ENCODE measurements at places on chromosomes 13 and 19.

- DNase-seq: no peak
These were observed 113.3 kb downstream of the LMO7 start for GRCh38 chr13:75749407-75749806.

DNA sequence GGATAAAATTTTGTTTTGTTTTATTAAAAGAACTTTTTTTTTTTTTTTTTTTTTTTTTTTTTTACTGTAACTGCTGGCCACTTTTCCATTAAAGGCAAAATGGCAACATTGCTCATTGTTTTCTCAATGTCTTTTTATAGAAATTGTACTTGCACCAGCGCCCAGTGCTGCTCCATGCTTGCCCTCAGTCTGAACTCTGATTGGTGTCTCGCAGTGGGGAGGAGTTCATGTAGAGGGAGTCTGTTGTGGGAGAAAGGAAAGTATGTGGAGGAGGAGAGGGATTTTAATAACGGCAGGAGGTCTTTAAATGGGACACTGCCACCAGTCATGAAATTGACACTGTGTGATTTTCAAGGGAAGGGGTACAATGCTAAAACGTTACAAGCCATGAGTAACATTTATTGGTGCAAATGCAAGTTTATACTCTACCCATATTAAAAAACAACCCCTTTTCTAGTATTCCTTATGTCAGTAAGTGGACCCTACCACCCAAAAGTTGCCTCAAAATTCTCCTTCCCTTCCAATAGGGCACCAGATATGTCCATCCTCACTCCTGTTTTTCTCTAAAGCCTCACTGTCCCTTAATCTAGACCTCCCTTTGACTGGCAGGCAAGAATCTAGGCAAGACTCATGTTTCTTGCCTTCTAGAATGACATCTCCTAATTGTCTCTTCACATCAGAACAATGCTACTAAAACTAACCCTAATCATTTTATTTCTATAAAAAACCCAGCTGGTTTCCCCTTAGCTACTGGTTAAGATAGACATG, 3.2 kb downstream of the RASL11A start:
- DNase-seq: no peak

- no peak for DNase-seq
These were observed 121.7 kb downstream of the NHLRC3 start for GRCh38 chr13:39159846-39160370.

DNA sequence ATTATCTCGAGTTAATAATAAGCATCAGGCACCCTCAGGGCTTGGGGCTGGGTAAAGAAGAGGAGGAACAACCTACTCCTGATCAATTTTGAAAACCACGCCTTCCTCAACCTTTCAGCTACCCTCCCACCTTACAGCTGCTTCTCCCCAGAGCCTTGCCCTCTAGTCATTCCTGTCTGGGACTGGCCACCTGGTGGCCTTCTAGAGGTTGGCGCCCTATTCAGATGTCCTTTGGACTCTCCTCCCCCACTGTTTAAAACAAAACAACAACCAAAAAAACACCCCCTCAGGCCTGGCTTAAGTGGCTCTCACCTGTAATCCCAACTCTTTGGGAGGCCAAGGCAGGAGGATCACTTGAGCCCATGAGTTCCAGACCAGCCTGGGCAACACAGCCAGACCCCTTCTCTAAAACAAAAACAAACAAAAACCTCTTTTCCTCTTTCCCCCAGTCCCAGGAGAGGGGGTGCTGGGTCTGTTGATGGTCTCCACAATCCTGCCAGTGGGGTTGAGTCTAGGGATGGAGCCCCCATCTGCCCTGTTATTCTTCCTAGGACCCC, 62.3 kb downstream of the CCDC70 start:
- no peak for DNase-seq

GRCh38 chr19:20513189-20513904, 52.2 kb downstream of the ZNF737 start:
- no peak for DNase-seq

DNA sequence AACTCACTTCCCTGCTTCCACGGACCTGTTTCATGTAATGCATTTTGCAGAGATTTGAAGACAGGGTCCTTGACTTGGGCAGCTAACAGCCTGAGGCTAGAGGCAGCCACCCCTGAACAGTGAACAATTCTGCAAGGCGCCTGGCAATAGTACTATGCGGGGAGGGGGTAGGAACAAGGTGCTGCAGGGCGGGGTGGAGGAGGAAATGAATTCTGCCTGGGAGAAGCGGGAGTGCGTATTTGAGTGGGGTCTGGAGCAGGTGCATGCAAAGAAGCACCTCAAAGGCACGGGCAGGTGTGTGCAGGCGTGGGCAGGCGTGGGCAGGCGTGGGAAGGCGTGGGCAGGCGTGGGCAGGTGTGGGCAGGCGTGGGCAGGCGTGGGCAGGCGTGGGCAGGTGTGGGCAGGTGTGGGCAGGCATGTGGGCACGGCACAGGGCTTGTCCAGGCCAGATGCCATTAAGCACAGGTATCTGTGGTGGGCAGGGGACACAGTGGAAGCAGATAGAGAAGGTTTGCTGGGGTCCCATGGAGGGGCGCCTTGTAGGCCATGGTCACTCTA, 130.4 kb upstream of the GJB6 start:
- DNase-seq: no peak

- DNase-seq: no peak
These were observed 14.7 kb upstream of the CEACAM6 start for GRCh38 chr19:41740415-41741243.

DNA sequence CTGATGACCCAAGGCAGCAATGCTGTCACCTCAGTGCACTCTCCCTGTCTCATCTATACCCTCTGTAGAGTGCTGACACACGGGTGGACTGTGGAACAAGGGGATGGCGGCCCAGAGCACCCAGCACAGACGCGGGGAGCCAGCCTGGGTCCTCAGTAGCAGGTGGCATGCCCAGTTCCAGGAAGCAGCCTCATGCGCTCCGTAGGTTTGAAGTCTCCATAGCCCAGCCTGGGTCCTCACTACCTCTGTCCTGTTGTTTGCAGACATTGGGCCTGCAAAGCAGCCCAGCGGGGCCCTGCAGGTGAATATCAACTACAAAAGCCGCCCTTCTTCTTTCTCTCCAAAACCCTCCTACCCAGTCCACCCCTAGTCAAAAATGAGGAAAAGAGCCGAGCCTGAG, 5.0 kb upstream of the SLC7A9 start:
- DNase-seq: no peak

DNA sequence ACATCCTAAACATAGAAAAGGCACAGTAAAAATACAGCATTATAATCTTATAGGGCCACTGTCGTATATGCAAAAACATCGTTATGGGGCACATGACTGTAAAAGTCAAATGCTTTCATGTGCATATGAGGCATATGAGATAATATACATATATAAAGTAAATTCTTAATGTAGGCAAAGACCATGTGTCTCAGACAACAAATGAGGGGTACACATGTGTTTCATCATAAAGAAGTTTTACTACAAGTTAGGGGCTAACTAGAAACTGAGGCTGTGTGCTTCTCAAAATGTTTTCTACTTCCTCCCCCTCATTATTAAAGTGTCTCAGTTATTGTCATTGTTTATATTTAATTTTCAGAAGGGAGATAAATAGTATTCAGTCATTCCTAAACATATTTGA, 309.6 kb downstream of the SHISA2 start:
- DNase-seq: no peak

DNA sequence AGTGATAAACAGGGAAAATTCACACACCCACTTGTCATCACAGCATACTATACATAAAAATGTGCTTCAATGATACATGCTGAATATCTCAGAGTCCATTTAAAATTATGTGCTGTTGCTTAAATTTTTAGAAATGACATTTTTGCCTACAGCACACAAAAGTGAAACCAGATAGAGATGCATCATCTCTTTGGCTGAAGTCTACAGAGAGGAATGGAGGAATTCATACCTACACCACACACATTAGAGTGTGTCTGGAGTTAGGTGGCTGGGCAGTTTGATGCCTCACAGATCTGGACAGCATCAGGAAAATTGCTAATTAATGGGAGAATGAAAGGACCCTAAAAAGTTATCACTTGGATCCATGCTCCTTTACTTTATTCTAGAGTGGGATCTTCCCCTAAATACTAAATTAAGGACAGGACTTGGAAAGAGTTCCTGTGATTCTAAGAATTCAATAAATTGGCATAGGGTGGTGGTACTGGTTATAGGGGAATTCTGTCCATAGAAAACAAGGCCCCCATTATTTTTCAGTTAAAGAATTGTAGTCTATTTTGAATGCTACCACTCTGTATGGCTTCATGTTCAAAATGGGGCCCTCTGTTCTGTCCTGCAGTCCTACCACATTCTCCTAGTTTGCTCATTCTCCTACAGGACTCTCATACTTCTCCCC, 41.3 kb downstream of the RCBTB2 start:
- DNase-seq: no peak

DNA sequence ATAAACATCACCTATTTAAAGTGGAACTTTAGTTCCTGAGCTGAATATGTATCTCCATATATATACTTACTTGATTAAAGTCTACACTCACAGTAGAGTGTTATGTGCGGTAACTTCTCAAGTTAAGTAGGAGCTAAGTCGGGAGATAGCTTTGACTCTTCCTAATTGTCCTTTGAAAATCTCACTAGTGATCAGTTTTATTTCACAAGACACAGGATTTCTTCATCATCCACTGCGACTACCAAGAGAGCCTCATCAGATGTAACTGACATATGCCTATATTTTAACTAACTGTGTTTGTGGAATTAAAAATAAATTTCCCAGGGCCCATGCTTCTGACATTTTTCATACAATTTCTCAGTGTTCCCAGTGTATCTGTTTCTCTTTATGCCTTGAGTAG, 1664.0 kb downstream of the EFNB2 start:
- DNase-seq: no peak

DNA sequence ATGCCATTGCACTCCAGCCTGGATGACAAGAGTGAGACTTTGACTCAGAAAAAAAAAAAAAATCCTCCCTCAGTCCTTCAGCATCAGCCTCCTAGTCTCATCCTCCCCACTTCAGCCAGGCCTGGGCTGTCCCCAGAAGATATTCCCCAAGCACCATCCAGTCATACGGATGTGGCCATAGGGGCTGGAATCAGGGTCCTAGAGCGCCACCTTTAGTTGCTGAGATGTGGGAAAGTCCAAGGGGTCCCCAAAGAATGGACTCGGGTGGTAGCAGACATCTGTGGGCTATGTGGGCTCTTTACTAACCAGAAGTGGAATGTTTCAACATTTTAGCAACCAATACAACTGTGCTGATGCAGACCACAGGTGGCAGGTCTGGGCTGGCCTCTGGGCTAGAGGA, 3.1 kb upstream of the TYROBP start:
- no peak for DNase-seq

DNA sequence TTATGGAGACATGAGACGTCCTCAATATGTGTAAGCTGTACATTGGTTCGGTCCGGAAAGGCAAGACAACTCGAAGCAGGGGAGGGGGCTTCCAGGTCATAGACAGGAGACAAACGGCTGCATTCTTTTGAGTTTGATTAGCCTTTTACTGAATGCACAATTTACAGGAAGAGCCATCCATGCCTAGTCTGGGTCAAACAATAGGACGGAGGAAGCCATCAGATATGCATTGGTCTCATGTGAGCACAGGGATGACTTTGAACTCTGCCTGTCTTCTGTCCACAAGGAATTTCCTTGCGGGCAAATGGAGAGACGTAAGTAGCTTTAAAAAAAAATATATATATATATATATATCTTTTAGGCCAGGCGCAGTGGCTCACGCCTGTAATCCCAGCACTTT, 1.9 kb upstream of the CCNP start:
- no peak for DNase-seq

Data from frontal cortex (tissue), 4 donors.